GM12891 (cell line): ENCODE measurements at places on chromosomes 4 and X.

DNA sequence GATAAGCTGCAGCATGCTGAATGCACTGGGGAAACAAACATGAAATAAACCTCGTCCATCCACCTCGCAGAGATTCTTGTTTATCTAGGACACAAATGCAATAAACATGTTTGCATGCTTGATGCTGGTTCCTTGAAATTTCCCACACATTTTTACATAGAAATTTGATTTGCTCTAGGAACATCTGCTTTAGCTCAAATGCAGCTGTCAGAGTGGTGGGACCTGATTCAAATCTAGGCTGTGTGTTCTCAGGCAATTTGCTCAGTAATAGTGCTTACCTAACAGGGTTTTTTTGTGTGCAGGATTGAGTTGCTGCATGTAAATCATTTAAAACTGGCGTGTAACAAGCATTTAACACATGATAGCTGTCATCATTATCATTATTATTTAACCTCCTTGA is 293.1 kb downstream of the QDPR start:
- DNase-seq, result no peak

DNA sequence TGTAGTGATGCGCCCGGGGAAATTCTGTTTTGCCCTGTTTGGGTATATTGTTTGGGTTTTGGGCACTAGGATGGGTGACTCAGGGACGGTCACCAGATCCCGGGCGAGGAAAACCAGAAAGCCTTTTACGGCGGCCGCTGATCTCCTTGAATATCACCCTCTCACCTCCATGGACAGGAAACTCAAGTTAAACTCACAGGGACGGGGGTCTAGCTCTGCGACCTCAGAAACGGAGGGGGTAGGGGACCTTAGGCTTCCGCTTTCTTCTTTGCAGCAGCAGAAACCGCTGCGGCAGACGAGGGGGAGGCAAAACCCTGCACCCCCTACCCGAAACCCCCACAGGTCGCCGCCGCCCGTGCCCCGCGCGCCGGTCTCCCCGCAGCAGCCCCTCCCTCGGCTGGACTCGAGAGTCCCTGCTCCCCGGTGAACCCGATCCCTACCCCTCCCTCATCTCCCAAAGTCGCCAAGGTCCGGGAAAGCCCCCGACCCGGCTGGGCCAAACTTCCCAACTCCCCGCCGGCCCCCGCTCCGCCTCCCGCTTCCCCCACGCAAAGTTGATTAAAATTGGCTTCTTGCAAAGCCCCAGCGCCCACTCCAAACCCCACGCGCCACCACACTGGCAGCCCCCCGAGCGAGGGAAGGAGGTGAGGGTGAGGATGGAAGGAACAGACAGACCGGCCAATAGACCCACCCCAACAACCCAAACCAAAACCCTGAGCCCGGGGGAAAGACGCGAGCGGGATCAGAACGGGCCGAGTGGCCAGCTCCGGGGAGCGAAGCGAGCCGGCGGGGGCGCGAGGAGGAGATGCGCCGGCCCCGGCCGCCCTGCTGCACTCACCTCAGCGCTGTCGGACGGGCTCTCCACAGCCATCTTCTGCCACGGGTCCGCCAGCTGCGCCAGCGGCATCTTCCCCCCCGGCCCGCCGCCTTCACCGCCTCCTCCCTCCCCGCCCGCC is 705 bp downstream of the RPS6KA3 start:
- DNase-seq, result no peak

GRCh38 chrX:37745835-37746217 is 34.0 kb upstream of the CYBB start:
- no peak for DNase-seq

DNA sequence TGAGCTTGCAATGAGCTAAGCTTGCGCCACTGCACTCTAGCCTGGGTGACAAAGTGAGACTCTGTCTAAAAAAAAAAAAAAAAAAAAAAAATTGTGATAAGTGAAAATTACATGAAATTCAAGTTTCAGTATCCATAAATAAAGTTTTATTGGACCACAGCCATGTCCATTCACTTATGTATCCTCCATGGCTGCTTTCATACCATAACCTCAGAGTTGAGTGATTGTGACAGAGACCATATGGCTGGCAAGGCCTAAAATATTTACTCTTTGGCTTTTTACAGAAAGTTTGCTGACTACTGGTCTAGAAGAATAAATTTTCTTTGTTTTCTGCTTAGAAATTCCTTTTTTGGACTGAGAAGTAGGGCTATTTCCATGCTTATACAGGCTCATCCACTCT is 11.8 kb upstream of the SHISA3 start:
- DNase-seq, result no peak

GRCh38 chrX:40863671-40864070 is 128.3 kb upstream of the MED14 start:
- no peak for DNase-seq

GRCh38 chr4:101259876-101260275 is 87.5 kb downstream of the PPP3CA start:
- DNase-seq, result no peak

- no peak for DNase-seq
Observed at GRCh38 chr4:39464886-39465501, 6.1 kb downstream of the LIAS start.

DNA sequence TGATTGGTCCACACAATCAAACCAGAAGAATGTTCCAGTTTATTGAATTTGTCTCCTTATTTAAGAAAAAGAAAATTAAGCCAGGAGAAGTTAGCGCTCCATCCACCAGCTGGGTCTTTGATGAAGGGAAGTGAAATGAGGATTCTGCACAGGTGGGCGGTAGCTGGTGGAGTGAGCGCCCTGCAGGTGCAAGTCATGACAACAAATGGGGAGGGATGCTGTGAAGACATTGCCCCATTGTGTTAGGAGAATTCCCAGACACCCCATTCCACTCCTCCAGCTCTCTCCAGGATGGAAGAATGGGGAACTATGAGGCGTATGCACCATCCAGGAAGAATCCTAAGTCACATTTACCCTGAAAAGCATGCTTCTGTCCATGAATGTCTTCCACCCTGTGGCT is 22.9 kb downstream of the PLRG1 start:
- DNase-seq, result no peak

GRCh38 chr4:20878806-20879205 is 178.5 kb downstream of the PACRGL start:
- no peak for DNase-seq

GRCh38 chr4:37477126-37477525 is 209.1 kb downstream of the RELL1 start:
- no peak for DNase-seq

- no peak for DNase-seq
Observed at GRCh38 chr4:119653990-119654389, 25.4 kb upstream of the PDE5A start.

DNA sequence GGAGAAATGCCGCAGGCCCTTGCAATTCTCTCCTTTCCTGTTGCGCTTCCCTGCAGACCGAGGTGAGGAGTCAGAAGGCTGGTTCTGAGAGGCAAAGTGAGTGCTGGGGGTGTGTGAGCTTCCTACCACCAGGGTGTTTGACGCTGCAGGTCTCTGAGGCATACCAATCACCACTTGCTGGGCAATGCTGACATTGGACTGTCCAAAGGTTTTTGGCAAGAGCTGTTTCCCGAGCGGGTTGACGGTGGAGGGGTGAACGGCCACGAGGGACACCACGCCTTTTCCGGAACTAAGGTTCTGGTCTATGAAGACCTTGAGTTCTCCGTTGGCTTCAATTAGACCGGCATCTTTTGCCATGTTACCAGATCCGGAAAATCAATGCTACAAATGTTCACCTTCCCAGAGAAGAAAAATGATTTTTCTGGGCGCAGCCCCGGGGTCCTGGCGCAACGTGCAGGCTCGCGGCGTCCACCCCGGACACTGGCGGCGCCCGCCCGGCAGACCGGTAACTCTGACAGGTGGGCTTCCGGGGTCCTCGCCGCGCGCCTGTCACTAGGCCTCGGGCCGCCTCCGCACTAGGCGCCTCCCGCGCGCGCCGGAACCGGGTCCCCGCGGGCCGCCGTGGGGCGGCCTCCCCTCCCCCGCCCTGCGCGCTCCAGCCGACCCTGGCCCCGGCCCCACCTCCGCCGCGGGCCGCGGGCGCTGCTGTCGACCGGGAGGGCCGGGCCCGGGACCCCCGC is 44.9 kb upstream of the FAM47C start:
- DNase-seq, result no peak
